ENCODE measurements at places on chromosomes 3 and 15. TPM values are rescaled to one million over a fixed set of nuclear protein-coding genes. Genes with fewer than 3 reads are reported as not detected.

NR1D2 gene
- total RNA-seq = 29.6 TPM

CSPG4 gene
- 16.9 TPM for total RNA-seq

SLC28A1 gene
- not detected for total RNA-seq

PODXL2 gene
- 73.2 TPM for total RNA-seq

MST1R gene
- total RNA-seq = 1.2 TPM

MOBP gene
- not detected for total RNA-seq

GPR176 gene
- total RNA-seq = 58.1 TPM

GALNT15 gene
- 0.13 TPM for total RNA-seq

ATP13A4 gene
- not detected for total RNA-seq

- DNase-seq = no peak
Observed at GRCh38 chr15:36645106-36645505, 65.7 kb downstream of the CDIN1 start.

DNA sequence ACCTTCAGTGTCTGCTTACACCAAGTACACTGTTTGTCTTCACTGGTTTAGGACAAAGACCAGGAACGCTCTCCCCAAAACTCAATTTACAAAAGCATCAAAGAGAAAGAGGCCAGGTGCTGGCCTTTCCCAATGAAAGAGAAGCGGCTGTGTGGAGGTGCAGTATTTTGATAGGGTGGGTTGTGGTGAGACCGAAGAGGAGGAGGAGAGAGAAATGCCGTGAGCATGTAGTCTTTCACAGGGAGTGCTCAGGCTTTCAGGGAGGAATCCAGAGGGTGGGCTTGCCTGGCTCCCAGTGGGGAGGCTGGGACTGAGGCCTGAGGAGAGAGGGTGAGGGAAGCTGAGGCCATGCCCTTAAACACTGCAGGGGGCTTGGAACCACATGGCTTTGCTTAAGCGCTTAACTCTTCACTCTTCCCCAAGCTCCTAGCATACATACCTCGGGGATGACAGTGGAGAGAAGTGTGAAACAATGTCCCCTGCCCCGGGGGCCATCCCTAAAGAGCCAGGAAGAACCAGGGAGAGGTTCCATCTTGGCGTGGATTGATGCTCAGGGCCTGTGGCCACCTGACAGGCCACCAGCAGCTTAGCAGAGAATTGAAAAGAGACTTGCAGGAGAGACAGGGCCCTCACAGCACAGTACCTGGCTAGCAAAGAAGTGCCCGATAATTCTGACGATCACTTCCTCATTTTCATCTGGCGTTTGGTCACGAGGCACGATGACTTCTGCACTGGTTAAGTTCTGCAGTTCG, 60.5 kb downstream of the SENP2 start:
- DNase-seq = no peak

DNA sequence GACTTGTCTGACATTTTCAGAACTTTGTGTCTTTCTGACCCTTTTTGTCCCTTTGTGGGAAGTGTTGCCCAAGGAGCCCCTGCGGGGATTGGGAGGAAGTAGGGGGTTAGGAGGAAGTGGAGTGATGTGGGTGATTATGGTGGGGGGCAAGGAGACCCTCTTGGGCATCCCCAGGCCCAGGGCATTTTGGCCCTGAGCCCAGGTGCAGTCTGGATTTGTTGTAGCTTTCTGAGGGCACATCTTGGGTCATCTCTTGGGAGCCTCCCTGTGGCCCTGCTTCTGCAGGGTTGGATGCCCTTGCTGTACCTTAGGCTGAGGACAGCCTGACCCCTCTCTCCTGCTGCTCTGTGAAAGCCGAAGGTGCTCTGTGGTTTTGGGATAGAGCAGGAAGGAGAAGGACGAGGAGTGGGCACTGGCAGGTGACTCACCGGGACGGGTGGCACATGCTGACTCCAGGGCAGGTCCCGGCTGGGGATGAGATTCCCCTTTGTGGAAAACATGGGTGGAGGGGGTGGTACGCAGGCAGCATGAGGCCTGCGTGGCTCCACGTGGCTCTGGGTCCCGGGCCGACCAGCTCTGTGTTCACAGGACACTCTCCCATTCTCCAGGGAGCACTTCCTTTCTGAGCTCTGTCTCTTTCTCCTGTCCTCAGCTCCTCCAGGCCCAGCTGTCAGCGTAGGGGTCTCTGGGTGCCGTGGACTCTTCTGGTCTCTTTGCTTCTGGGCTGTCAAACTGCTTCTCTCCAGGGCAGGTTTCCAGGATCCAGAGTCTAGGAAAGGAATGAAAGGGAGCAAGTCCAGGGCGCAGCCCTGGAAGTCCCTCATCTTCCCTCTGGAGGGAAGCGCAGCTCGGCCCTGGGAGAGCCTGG, 11.8 kb downstream of the CD276 start:
- DNase-seq = peak; percentile 34

GRCh38 chr3:193848547-193848946, 255.5 kb downstream of the OPA1 start:
- no peak for DNase-seq

- peak; percentile 80 for DNase-seq
Observed at GRCh38 chr15:36370731-36371112, 208.7 kb upstream of the CDIN1 start.

DNA sequence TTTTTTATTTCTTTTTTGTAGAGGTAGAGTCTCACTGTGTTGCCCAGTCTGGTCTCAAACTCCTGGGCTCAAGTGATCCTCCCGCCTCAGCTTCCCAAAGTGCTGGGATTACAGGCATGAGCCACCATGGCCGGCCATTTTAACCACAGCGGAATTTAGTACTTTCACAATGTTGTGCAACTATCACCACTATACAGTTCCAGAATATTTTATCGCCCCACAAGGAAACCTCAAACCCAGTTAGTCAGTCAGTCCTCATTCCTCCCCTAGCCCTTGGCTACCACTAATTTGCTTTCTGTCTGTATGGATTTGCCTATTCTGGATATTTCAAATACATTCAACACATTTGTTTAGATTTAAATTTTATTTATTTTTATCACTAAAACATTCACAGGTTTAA, 15.5 kb upstream of the HOMER2 start:
- DNase-seq = peak; percentile 59

- DNase-seq = peak; percentile 32
Observed at GRCh38 chr15:65055201-65055870, 10.1 kb downstream of the SLC51B start.

DNA sequence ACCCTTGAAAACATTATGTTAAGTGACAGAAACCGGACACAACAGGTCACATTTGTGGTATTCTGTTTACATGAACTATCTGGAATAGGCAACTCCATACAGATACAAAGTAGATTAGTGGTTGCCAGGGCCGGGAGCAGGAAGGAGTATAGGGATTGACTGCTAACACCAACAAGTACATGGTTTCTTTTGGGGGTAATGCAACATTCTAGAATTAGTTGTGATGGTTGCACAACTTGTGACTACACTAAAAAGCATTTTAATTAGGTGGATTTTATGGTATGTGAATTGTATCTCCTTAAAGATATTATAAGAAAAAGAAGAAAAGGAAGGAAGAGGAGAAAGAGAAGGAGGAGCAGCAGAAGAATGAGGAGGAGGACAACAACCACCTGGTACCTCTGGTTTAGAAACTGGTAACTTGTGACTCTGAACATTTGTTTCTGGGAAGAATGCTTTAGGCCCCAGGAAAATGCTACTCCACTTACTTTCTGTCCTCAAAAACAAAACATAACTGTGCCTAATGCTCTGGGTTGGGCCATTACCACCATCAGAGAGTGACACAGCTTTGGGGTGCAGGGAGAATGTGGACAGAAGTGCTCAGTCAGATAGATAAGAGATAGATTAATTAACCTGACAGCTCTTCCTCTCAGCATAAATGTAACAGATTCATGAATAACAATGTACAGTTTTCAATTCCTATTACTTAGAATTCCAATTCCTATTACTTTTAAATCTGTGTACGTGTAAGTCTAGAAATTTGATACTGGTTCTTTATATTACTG, 20.3 kb downstream of the SETMAR start:
- no peak for DNase-seq

DNA sequence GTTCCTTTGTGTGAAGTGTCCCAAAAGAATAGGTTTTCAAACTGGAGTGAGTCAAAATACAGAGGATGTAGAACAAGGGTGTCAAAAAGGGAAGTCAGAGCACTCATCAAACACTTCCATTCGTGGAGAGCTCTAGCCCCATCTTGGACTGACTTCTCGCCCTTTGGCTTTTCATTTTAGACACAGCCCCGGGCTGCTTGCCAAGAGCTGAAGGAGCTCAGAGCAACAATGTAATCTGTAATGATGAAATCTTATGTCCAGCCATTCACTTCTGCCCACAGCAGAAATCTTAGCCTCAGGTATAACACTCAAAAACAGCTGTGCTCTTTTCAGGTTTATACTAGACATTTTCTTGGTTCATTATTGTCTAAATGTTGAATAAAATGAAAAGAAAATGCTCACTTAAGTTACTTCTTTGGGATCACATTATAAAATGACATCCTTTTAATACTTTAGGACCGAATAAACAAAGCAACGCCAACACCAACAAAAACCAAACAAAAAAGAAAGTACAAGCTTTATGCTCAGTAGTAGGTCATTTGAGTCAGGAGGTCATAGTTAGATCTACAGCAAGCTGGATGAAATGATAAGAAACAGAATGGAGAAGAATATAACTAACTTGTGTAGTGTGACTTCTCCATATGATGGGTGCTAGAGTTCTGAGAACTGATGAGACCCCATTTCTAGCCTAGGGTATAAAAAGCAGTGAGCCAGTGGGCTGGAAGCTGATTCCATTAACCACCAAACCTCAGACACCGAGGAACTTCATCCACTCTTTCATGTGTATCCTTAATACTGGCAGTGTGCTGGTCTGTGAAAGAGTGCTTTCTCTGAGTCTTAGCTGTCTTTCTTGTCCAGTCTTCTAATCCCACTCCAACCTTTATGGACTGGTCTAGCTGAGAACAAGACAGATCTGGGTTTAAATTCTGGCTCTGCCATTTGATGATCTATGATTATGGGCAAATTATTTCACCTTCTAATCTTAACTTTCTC, 131.8 kb upstream of the SLC7A14 start:
- no peak for DNase-seq

DNA sequence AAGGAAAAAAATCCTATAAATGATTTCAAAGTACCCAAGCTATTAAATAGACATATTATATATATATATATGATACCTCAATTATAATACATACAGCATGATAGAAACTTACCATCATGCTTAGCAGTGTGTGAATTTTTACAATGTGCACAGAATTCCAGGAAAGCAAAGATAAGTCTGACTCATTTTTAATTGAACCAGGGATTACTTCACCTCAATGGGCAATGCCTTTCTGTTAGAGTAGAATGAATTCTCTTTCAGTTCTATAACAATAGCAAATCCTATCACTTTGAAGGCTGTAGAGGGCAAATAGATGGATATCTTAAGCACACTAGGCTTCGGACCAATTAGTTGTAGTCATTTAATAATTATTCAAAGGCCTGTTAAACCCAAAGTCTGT, 54.8 kb upstream of the P3H2 start:
- no peak for DNase-seq

- peak; percentile 35 for DNase-seq
Observed at GRCh38 chr3:156668073-156668763, 6.2 kb upstream of the TIPARP start.

- DNase-seq = peak; percentile 95
Observed at GRCh38 chr3:143998266-143998665, 26.6 kb downstream of the DIPK2A start.

DNA sequence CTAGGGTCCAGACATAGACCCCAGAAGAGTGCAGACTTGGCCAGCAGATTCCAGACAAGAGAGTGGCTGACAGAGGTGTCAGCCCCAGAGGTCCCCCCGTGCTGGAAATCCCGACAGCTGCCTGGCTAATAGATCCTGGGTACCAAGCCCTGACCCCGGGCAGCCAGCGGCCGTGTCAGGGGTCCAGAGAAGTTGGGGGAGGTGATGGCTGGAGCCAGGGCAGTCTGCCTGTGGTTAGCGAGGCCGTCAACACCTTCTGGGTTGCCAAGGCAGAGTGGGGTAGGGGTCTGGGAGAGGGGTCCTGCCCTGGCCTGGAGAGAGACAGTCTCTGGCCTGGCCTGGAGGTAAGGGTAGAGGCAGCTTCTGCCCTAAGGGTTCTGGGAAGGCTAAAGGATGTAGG, 25.1 kb upstream of the RPL29 start:
- no peak for DNase-seq

GRCh38 chr15:86876387-86876944, 796.8 kb downstream of the AGBL1 start:
- DNase-seq = no peak

DNA sequence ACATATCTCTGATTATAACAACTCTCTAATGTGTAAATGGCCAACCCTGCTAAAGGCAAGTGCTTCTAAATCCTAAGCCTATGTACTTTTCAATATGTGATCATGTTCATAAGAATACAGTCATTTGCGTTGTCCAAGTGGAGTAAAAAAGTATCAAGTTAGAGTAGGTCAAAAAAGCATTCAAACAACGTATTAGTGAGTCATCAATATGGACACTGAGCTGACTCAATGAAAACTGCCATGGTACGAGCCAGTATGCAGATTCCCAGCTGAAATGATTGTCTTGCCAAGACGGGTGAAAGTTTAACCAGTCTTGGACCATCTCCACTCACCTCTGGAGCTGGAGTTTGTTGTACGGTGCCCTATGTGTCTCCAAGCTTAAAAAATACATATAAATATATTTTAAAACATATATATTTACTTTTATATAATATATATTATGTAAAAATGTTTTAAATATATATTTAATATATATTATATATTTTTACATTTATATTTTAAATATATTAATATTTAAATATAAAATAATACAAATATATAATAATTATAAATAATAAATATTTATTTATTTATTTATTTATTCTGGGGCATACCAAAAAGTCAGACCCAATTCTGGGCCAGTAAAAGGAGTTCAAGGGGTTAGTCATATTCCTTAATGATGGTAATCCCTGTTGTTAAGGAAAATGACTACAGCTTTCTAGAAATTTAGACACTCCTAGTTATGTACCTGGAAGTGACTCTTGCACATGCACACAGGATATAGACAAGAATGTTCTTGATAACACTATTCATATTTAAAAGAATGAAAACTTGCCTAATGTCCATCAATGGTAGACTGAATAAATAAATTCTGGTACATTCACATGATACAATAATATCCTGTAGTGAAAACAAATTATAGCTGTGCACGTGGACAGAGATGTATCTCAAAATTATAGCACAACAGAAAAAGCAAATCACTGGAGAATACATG, 27.2 kb downstream of the PLSCR4 start:
- DNase-seq = no peak

- DNase-seq = no peak
Observed at GRCh38 chr15:48794697-48795134, 16.2 kb downstream of the CEP152 start.

GRCh38 chr15:62297522-62297921, 132.4 kb upstream of the C2CD4B start:
- DNase-seq = no peak

GRCh38 chr3:38115645-38116427, 21.1 kb downstream of the ACAA1 start:
- no peak for DNase-seq

GRCh38 chr3:106826791-106827311, 550.4 kb upstream of the CCDC54 start:
- DNase-seq = no peak

DNA sequence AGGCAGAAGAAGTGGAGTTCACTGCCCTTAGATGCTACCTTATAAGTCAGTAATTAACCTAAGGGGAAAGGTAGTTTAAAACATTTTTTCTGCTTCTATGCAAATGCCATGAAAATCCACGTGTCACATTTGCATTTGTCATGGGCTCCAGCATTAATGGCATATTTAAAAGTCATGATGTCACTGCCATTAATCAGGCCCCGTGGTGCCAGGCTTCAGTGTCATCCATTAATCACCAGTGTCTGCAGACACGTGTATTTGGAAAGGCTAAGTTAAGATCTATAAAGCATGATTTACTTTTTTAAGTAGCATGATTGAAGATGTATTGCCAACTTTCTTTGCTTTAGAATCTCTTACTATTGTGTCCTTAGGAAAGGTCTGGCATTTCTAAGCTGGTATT, 857.8 kb downstream of the TUSC7 start:
- no peak for DNase-seq
